ENCODE measurements at places on chromosomes 5 and 9.

DNA sequence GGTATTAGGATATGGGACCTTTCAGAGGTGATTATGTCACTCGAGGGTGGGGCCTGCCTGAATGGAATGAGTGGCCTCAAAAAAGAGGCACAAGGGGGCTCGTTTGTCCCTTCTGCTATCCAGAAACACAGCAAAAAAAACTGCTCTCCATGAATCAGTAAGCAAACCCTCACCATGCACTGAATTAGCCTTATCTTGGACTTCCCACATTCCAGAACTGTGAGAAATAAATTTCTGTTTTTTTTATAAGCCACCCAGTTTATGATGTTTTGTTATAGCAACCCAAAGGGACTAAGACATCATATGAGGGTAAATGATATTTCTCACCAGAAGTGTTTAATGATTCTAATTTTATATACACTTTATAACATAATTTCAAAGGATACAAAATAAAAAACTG is 476.6 kb upstream of the EDIL3 start:
- no peak for DNase-seq

DNA sequence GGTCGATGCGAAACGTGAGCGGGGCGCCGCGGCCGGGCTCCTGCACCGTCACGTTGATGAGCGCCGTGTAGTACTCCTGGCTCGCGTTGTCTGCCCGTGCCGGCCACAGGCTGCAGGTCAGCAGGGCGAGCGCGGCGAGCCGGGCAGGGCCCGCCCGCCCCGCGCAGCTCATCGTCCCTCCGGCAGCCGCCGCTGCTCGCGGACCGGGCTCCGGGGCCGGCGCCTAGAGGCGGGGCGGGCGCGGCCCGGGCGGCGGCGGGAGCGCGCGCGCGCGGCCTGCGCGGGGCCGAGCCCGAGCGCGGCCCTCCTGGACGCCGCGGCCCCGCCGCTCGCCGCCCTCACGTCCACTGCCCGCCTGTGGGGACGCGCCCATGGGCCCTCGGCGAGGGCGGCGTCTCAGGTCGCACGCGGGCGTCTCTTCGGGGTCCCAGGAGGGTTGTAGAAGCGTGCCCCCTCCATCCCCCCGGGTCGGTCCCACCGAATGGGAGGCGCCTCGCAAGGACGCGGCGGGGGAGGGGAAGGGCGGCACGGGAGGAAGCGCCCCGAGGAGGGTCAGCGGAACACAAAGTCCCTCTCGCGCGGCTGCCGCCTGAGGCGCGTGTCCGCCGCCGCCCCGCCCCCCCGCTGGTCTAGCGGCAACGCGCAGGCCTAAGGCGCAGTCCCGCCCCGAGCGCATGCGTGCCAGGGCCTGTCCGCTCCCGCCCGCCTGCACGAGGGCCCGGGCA is at the start of gene RNF130:
Gene RNF130 (minus strand): TSS at position 229 of the 725 bp plus-strand sequence. CDS start 57 bp downstream, at position 172.
- DNase-seq, result peak; percentile 76

GRCh38 chr9:97907046-97907445 is 15.3 kb downstream of the TRMO start:
- no peak for DNase-seq

DNA sequence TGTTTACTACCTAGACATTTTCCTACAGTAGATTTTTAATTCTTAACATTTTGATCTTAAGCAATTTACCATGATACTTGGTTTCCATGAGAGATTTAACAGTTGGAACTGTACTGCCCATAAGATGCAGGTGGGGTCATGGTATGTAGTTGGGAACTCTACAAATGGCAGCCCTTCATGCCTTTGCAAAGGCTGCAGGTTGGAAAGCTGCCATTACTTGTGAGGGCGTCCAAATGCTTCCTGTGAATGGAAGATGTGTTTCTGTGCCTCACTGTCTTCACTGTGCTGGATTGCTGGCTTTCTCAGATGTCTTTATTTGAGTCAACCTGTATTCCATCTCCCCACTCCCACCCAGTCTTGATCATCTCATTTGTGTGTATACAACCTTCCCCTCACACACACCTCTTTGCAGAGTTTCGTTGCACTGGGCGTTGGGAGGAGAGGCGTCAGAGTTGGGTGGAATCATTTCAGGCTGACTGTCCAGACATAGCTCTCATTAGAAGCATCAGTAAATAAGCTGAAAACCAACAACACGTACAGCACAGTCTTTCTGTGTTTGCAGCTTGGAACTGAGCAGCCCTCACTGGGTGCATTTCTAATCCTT is 14.8 kb upstream of the ABL1 start:
- DNase-seq, result no peak

- DNase-seq, result no peak
Observed at GRCh38 chr9:129052592-129052991, 16.2 kb downstream of the MIGA2 start.

- no peak for DNase-seq
Observed at GRCh38 chr5:177312649-177313181, 1.0 kb upstream of the MXD3 start.

DNA sequence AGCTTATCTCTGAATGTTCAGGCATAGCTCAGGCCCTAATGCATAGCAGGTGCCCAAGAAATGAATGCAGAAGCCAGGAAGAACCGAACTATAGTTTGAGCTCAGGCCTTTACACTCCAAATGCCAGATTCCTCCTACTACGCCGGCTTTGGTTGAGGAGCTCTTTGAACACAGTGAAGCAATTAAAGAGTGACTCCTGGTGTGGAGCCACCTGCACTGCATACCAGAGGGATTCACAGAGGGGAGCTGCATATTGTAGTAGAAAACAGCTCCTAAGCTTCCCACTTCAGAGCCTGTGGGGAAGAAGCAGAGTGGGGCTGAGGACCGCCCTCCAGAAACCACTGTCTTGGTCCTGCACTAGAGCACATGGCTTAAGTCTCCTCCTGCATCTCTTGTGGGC is 14.5 kb upstream of the KCNMB1 start:
- DNase-seq, result no peak

DNA sequence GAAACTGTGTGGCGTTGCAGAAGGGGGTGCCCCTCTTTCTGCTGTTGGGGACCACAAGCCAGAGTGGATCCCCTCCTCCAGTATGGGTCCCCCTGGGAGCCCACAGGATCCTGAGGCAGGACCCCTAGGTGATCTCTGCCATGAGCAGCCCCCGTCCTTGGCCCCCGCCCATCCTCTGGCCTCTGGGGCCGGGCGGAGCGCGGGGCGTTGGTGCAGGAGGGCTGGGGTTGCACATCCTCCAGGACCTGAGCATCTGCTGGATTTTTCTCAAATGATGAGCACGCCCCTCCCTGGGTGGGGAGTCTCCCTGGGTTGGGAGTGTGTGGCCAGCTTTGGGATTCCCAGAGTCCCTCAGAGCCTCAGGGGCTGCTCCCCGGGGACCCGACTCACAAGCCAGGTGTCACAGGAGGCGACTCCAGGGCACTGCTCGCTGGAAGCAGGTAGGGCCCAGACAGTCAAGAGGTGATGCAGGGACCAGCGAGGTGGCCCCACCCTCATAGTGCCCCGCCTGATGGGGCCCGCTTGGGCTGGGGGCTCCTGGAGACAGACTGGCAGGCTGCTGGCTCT is 26.7 kb upstream of the UBAC1 start:
- no peak for DNase-seq

DNA sequence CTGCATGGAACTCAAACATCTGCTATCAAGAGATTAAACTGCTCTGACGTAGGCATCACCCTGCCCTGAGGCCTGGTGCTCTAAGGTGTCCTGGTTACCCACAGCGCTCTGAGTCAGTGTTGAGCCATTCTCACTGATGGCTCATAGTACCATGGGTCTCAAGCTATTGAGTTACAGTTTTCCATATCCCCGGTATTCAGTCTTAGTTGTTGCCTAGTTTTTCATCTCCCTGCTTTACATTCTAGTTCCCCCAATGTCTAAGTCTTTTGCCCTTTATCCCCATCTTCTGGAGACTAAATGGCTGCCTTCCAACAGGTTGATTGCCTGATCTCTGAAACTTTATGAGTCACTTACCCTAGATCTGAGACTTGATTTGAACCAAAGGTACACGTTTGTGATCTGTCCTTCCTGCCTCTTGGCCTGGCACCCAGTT is 161.2 kb upstream of the PTGER4 start:
- no peak for DNase-seq

- DNase-seq, result no peak
Observed at GRCh38 chr5:171906066-171906570, 100.3 kb downstream of the FBXW11 start.

GRCh38 chr5:156835905-156836304 is 14.2 kb upstream of the PPP1R2B start:
- no peak for DNase-seq

- DNase-seq, result no peak
Observed at GRCh38 chr5:68973696-68974095, 120.1 kb upstream of the SLC30A5 start.

GRCh38 chr5:58455480-58455879 is 4.4 kb downstream of the PLK2 start:
- no peak for DNase-seq

DNA sequence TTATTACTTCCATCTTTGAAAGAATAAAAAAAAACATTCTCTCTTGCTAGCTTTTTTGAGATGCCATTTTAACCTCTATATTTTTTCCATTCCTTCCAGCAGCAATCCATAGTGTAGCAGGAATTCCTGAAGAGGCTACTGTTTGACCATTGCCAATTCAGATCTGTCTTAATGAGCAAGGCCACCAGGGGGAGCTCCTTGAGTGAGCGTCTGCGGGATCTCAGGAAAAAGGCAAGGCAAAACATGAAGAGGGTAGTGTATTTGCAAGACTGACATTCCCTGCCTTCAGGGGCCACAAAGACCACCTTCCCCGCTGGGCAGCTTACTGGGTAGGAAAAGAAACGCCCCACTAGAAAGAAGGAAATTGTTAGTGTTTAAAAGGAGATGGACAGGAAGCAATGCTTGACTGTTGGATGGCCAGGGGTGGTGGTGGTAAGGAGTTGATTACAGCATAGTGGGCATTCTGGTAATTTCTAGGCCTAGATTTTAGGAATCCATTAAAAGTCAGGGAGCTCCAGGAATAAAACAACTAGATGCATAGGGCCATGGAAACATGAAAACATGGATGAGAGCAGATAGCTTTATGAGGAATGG is 206.6 kb upstream of the HAPLN1 start:
- DNase-seq, result peak; percentile 4

- no peak for DNase-seq
Observed at GRCh38 chr9:82808478-82808877, 254.5 kb downstream of the RASEF start.

- DNase-seq, result no peak
Observed at GRCh38 chr5:122350496-122350895, 38.5 kb downstream of the SNCAIP start.

DNA sequence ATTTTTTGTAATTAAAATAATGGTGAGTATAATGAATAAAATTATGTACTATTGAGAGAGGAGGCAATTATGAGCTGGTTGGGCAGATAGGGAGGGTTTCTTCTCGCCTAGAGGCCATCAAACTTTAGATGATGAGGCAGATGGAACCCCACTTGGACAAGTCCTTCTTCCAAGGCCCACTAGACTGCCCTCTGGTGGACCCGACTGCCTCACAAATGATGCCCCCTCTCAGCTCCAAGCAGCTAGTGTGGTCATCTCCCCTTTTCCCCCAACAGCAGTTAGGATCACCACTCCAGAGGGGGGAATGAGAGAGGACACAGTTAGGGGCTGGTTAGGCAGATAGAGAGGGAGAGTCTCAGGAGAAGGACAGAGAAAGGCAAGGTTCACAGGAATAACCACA is 348.0 kb upstream of the CDH18 start:
- DNase-seq, result no peak

- no peak for DNase-seq
Observed at GRCh38 chr5:73152411-73153388, 20.3 kb upstream of the TMEM174 start.

DNA sequence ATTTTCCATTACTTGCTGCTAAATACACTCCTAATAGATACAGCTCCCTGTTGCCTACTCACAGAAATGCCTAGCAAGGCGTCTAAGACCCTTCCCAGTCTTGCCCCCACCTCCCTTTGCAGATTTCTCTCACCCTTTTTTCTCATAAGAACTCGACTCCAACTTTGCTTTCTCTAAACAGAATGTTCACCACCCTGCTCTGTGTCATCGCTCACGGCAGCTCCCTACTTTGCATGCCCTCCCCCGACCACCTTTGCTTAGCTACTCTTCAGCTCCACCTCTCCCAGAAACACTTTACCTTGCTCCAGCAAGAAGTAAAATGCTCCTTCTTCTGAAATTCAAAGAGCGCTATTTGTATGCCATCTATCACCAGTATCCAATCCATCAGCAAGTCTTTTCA is 15.2 kb upstream of the PPP1R2B start:
- DNase-seq, result no peak

- no peak for DNase-seq
Observed at GRCh38 chr5:9624196-9624947, 5.8 kb downstream of the TAS2R1 start.

DNA sequence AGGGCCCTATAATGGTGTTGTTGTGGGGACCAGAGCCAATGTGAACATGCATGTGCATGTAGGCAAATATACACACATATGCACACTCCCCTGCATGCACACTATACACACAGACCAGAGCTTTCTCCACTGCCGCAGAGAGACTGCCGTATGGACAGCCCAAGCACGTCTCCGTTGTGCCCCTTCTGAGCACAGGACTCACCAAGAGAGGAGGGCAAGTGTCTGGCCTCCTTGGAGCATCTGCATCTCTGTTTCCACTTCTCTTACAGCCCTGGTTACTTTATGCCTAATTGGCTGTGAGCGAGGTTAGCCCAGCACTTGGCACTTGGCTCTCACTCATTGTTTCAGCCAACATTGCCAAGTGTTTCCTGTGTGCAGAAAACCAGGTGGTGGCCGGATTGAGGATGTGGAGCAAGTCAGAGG is 30.4 kb downstream of the CSF2 start:
- DNase-seq, result no peak

DNA sequence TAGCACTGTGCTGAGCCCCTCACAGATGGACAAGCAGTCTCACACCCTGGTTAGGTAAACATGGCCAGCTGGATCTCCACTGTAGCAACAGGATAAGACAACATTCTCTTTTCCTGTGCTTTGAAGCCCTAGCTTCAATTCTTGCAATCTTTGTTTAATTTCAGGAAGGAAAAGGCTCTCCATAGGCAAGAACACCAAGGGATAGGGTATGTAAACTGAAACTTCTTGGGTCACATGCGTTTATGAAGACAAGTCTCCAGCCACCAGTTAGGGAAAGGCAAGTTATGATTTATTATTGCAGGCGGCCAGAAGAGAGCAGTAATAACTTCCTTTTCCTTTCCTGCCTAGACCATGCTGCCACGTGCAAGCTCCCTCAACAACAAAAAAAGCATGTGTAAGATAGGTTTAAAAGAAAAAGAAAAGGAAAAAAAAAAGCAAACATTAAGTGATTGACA is 50.1 kb upstream of the POU5F2 start:
- DNase-seq, result no peak

DNA sequence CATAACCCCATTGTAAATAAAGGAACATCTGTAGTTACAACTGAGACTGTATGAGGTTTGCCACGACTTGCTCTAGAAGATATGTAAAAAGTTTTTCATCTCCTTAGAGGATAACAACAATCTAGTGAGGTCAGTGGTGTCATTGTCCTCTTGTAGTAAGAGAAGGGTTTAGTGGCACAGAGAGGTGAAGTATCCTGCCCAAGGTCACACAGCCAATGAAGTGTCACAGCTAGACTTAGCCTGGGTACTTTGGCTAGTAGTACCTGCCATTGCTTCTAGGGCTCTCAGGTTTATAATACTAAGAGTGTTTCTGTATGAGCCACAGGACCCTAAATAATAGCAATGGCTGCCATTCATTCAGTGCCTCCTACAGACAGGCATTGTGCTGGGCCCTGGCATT is 13.8 kb downstream of the CCDC180 start:
- no peak for DNase-seq

Data from stimulated activated CD8-positive, alpha-beta memory T cell treated with anti-CD3 and anti-CD28 coated beads, Interleukin-7, amount 100 ng/mL, for 24 hours (primary cell).